Mesendoderm (in vitro differentiated cells): ENCODE measurements at places on chromosomes 3 and 15.

GRCh38 chr3:151768393-151768930 lies 34.7 kb downstream of the AADACL2 start:
- no peaks in the 10 kb centered on the region for H3K27me3 ChIP-seq
- H3K27ac ChIP-seq = no peak overlapping the region
- H3K4me3 ChIP-seq = no peak overlapping the region
- H3K36me3 ChIP-seq = no peaks in the 10 kb centered on the region
- no peak for DNase-seq
- no peaks in the 10 kb centered on the region for H3K4me1 ChIP-seq

- no peak overlapping the region for H3K4me3 ChIP-seq
- DNase-seq = no peak
- no peaks in the 10 kb centered on the region for H3K27me3 ChIP-seq
- H3K4me1 ChIP-seq = no peaks in the 10 kb centered on the region
- no peak overlapping the region for H3K27ac ChIP-seq
- no peaks in the 10 kb centered on the region for H3K36me3 ChIP-seq
Measured at GRCh38 chr3:38116471-38117162, 20.3 kb downstream of the ACAA1 start.

DNA sequence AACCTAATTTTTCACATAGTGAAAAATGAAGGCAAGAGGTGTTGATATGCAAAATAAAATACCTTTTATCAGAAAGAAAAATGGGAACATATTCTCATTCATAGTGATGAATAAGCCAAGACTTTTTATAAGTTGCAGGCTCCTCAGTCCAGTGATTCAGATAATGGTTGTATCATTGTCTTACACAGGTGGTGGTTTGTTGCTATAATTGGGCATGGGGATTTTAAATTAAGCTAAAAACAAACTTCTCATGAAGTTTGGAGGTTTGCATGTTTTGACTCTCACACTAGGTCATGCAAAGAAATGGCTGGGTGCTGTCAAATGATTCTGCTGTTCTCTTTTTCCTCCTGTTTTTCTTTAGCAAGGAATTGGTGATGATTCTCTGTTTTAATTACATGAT lies 60.8 kb upstream of the SKIL start:
- H3K27me3 ChIP-seq = no peaks in the 10 kb centered on the region
- H3K36me3 ChIP-seq = peaks cover 3% of the 10 kb centered on the region
- H3K4me3 ChIP-seq = no peak overlapping the region

DNA sequence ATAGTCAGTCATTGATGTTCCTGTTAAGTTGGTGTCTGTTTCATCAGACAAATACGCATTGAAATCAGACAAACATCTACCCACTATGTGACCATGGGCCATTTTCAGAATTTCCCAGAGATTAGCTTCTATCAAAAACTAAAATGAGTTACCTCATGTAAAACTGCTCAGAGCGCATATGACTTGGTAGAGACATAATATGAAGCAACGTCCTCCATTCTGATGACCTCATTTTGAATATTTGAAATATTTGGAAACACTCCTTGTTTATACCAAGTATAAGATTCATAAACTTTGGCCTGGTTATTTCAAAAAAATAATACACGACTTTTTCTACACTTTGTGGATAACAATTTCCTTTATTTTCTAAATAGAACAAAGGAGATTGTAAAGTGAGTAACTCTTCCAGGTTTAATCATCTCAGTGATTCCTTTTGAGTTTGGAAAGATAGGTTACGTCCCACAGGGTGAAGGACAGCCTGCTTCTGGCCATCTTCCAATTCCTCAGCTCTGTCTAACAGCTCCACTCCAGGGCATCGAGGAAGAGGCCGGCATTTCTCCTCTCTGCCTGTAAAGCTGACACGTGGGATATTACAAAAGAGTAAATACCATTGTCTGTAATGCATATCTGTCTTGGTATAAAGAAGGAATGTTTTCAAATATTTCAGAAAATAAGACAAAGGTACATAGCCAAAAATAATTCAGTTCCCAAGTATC lies 122.6 kb downstream of the CADM2 start:
- DNase-seq = peak; percentile 40
- no peak overlapping the region for H3K4me3 ChIP-seq
- H3K4me1 ChIP-seq = no peaks in the 10 kb centered on the region
- no peaks in the 10 kb centered on the region for H3K36me3 ChIP-seq
- H3K27me3 ChIP-seq = no peaks in the 10 kb centered on the region

- no peak overlapping the region for H3K4me3 ChIP-seq
- H3K36me3 ChIP-seq = no peaks in the 10 kb centered on the region
- DNase-seq = no peak
- no peak overlapping the region for H3K27ac ChIP-seq
- H3K27me3 ChIP-seq = no peaks in the 10 kb centered on the region
Measured at GRCh38 chr3:195186041-195186709, 84.8 kb downstream of the XXYLT1 start.

GRCh38 chr15:30063835-30064546 lies 18.8 kb upstream of the GOLGA8J start:
- H3K27ac ChIP-seq = no peak overlapping the region
- no peak overlapping the region for H3K4me3 ChIP-seq
- no peak for DNase-seq
- no peaks in the 10 kb centered on the region for H3K4me1 ChIP-seq

DNA sequence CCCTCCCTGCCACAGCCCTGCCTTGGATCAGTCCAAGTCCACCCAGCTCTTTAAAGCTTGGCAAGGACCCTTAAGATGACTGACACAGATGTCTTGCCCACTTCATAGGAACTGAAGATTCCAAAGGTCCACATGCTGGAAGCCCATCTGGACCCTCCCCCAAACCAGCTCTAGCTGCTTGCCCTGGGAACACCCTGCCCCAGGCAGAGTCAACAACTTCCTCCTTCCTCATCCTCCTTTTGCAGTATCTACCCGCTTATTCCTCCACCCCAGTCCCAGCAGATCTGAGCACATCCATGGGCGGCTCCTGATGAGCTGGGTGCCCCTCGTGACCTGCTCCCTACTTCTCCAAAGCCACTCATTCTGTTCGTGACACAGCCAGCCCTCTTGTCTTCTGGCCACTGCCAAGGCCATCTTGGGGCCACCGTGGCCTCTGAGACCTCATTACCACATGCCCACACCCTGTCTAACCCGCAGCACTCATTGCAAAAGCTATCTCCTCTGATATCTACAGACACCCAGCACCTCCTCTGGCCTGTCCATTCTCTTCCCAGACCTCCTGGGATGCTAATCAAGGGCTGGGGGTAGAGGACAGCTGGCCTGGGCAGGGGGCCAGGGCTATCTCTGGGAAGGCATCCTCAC lies 2.0 kb upstream of the PFKFB4 start:
- no peak overlapping the region for H3K27ac ChIP-seq
- no peaks in the 10 kb centered on the region for H3K36me3 ChIP-seq
- no peaks in the 10 kb centered on the region for H3K27me3 ChIP-seq

- H3K4me1 ChIP-seq = peaks cover 6% of the 10 kb centered on the region
- DNase-seq = no peak
- H3K36me3 ChIP-seq = no peaks in the 10 kb centered on the region
- no peaks in the 10 kb centered on the region for H3K27me3 ChIP-seq
Measured at GRCh38 chr3:188950832-188951489, 220.8 kb upstream of the TPRG1 start.

- H3K36me3 ChIP-seq = no peaks in the 10 kb centered on the region
- no peak for DNase-seq
- H3K27me3 ChIP-seq = no peaks in the 10 kb centered on the region
Measured at GRCh38 chr15:100042558-100042957, 299.2 kb downstream of the ADAMTS17 start.

DNA sequence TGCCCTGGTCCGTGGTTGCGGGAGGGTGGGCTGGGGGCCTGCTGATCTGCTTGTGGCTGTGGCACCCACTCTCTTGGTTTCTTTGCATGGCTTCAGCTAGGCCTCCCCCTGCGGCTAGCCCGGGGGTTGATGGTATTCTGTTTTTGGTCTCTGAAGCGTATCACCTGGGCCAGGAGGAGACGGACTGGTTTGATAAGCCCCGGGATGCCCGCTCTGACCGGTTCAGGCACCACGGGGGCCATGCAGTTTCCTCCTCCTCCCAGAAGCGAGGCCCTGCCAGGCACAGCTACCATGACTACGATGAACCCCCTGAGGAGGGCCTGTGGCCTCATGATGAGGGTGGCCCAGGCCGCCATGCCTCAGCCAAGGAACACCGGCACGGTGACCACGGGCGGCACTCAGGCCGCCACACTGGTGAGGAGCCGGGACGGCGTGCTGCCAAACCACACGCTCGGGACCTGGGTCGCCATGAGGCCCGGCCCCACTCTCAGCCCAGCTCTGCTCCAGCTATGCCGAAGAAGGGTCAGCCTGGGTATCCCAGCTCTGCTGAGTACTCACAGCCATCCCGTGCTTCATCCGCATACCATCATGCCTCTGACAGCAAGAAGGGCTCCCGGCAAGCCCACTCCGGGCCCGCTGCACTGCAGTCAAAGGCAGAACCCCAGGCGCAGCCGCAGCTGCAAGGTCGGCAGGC lies 11.3 kb upstream of the APEH start:
- H3K4me1 ChIP-seq = no peaks in the 10 kb centered on the region
- DNase-seq = no peak
- no peak overlapping the region for H3K4me3 ChIP-seq

GRCh38 chr3:86951322-86951721 lies 39.6 kb downstream of the VGLL3 start:
- H3K27ac ChIP-seq = no peak overlapping the region
- H3K27me3 ChIP-seq = no peaks in the 10 kb centered on the region
- H3K4me3 ChIP-seq = no peak overlapping the region
- H3K36me3 ChIP-seq = no peaks in the 10 kb centered on the region

GRCh38 chr3:125104639-125105038 lies 48.8 kb upstream of the HEG1 start:
- H3K4me3 ChIP-seq = no peak overlapping the region
- DNase-seq = no peak
- no peak overlapping the region for H3K27ac ChIP-seq
- H3K36me3 ChIP-seq = no peaks in the 10 kb centered on the region

DNA sequence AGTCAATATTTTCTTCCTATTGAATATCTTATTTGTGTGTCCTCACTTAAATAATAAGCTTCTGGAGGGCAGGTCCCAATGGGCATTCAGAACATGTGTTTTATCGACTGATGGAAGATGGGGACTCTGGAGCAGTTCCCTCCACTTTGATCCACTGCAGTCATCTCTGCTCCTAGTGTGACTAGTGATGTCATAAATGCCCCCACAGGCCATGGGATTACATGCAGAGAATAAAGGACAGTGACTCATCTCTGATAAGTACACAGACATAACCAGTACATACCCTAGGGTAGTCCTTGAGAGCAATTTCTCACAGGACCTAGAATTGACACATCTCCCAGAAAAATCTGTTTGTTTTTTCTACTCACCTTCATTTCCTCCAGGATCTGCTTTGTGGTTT lies 49.4 kb upstream of the FMN1 start:
- no peaks in the 10 kb centered on the region for H3K36me3 ChIP-seq
- no peaks in the 10 kb centered on the region for H3K27me3 ChIP-seq
- no peak overlapping the region for H3K4me3 ChIP-seq
- H3K4me1 ChIP-seq = peaks cover 5% of the 10 kb centered on the region
- no peak overlapping the region for H3K27ac ChIP-seq

DNA sequence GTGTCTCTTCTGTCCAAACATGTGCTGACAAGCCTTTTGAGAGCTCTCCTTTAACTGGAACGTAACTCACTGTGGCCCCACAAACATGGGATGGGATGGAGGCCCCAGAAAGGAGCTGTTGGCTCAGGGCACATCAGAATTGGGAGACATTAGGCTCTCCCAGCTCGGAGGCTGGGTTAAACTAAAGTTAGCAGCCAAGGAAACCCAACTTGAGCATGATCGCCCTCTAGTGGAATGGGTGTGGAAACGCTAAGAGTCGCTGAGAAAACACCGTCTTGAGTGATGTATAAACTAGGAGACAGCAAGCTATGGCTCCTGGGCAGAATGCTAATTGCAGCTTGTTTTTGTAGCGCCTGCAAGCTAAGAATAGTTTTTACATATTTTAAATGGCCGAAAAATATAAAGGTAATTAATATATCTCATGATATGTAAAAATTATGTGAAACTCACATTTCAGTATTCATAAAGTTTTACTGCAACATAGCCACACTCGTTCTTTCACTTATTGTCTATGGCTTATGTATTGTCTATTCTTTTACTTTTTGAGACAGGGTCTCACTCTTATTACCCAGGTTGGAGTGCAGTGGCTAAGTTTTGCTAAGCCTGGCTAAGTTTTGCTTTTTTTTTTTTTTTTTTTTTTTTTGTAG lies 138.8 kb upstream of the HACD2 start:
- no peaks in the 10 kb centered on the region for H3K27me3 ChIP-seq
- H3K27ac ChIP-seq = no peak overlapping the region
- DNase-seq = peak; percentile 92
- H3K36me3 ChIP-seq = no peaks in the 10 kb centered on the region

DNA sequence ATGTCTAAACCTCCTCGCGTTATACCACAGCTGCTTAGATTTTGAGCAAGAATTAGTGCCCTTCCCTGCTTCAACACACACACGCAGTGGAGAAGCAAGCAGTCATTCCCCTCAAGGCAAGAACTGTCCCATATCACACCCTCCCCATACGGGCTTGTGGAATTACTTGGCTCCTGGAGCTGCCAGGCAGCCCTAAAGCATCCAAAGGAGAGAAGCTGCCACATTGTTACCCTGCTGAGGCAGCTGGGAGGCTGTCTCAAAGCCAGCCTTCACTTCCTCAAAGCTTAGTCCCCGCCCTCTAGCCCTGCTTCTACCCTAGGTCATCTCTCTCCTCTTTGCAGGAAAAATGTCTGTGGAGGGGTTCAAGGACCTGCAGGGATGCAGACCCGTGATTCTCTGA lies 153.4 kb downstream of the RORA start:
- peak; percentile 26 for DNase-seq
- H3K27ac ChIP-seq = no peak overlapping the region
- no peaks in the 10 kb centered on the region for H3K27me3 ChIP-seq
- H3K4me3 ChIP-seq = no peak overlapping the region

- no peak overlapping the region for H3K27ac ChIP-seq
- DNase-seq = no peak
- no peaks in the 10 kb centered on the region for H3K36me3 ChIP-seq
- H3K4me1 ChIP-seq = peaks cover 3% of the 10 kb centered on the region
Measured at GRCh38 chr3:13009132-13009945, 63.9 kb downstream of the IQSEC1 start.

DNA sequence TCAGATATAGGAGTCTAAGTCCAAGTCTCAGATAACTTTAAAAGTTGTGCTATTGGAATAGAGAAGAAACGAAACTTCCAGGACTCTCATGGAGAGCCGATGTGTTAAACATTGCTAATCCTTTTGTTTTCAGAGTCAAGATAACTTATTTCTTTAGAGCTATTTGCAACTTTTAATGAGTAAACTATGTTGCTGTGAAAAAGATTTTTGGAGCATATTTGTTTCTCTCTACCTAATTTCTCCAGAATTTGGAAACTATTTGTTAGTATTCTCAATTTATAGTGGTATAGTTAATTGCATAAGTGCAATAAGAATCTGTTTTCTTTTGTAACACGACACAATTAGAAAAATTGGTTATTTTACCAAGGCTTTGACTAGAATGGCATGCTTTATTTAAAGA lies 588.9 kb downstream of the NTRK3 start:
- peak; percentile 32 for DNase-seq
- H3K4me1 ChIP-seq = no peaks in the 10 kb centered on the region
- H3K27ac ChIP-seq = no peak overlapping the region
- no peaks in the 10 kb centered on the region for H3K36me3 ChIP-seq
- H3K4me3 ChIP-seq = no peak overlapping the region
